Activated CD4-positive, alpha-beta T cell treated with anti-CD3 and anti-CD28 coated beads, Interleukin-2, Interleukin-4, amounts not matched to agents 100 ng/mL and 50 ng/mL, durations not matched to agents 16 hours and 8 hours (primary cell): ENCODE measurements at places on chromosomes 7 and 10.

DNA sequence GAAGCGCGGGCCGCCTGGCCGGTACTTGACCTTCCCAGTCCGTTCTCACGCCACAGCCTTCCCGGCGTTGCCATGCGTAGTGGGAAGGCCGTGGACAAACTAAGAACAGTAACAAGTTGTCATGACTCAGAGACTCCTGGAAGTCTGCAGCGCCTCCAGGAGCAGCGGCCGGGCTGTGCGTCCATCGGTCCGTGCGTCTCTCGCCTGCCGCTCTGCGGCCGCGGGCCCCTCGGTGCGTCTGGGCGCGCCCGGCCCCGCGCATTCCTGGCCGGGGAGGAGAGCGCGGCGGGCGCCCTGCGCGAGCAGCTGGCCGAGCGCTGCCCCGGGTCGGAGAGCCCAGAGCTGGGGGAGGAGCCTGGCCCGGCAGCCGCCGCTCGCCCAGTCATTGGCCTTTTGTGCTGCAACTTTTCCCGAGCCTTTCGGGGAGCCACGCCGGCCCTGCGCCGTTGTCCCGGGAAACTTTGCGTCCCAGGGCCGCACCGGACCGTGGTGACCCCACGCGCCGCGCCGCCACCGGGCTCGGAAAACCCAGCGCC lies 123.7 kb downstream of the TACC2 start:
- no peak for DNase-seq

GRCh38 chr7:28579571-28579970 lies 167.3 kb downstream of the CREB5 start:
- no peak for DNase-seq

DNA sequence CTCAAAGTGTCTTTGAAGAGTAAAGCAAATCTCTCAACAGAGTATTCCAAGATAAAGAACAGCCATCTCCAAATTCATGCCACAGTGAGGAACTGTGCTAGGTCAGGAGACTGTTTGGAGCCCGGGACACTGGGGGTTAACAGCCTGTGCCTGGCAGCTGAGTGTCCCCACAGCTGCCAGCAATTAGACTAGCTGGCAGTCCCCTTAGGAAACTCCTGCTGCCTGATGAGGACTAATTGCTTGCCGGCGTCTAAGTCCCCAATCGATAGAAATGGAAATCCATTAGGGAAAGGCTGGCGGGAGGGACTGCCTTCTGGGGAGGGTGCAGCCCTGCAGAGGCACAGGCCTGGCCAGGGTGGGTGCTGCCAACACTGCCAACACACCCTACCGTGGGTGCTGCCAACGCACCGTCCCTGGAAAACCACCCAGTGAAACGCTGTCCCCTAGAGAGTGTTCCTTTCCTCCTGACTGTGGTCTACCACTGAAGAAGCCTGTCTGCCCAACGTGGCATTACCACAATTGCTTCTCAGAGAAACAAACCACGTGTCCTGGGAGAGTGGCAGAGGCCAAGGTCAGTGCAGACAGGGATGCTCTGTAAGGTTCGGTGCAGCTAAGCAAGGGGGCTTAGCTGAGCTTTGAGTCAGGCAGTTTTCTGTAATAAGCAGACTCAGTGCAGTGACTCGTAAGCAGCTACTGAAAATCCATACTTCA lies 60.8 kb downstream of the XRCC2 start:
- DNase-seq, result no peak

DNA sequence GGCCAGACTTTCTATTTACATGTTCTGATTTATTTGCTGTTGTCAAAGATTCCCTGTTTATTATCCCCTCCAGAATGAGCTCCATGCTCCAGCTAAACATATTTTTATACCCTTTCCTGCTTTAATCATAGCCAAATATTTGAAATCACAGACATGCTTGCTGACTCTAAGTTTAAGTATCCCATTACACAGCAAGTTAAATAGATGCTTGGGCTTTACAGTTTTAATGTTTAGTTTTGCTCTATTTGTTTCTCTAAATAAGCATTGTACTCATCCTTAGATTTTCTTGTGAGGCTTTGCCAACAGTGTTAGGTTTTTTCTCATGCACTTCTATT lies 196.8 kb downstream of the TAX1BP1 start:
- DNase-seq, result no peak

- DNase-seq, result no peak
These were observed 7.7 kb upstream of the ADGRA1 start for GRCh38 chr10:133079836-133080682.
